ENCODE measurements at places on chromosomes 6 and 20.

DNA sequence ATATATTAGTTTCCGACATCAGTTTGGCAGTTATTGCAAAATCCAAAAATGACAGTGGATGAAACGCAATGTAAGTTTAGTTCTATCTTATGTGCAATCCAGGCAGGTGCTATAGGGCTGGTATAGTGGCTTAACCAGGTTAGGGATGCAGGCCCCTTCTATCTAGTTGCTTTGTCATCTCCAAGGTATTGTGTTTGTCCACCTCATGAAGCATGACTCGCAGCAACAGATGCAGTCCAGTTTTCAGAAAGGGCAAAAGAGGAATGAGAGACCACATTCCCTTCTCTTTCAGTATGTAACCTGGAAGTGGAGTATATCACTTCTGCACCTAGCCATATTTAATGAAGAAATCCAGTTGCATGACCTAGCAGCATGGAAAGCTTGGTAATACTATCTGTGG is 59.7 kb downstream of the PKIB start:
- no peak for DNase-seq

- no peak for DNase-seq
Measured at GRCh38 chr6:111940801-111941200, 67.5 kb upstream of the FYN start.

- DNase-seq = no peak
Measured at GRCh38 chr6:158121335-158121734, 46.7 kb downstream of the SERAC1 start.

DNA sequence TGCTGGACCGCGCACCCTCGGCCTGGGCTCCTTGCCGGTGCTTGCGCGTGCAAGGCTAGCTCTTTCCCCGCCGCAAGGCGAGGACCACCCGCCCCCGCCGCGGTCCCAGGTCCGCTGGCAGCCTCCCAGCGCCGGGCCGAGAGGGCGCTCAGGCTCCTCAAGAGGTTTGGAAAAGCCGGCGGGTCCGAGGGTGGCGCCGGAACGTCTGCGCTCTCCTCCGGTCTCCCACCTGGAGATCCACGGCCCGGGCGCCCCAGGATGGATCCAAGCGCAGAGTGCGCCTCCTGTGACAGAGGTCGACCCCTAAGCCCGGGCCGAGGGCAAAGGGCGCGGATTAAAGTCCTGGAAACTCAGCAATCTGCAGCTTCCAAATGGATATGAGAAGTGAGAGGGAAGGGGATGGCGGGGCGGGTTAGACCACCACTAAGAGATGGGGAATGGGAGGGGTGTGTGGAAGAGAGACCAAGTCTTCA is 575 bp upstream of the MICAL1 start:
- no peak for DNase-seq

DNA sequence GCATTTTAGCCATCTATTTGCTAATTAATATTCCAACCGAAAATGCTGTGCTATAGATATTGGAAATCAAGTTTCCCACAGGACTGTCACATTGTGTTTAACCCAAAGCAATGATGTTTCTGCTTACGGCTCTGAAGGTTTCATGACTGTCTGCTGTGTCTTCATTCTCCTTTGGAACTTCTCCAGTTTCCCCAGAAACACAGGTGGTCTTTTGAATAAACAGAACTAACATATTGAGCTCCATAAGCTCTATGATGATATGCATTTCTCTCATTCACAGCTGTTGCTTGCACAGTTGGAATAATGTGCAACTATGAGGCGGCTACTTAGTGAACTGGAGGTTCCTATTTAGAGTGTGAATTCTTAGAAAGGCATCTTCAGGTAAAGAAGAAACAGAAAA is 266.0 kb upstream of the ID4 start:
- DNase-seq = no peak

- no peak for DNase-seq
Measured at GRCh38 chr6:96468681-96469224, 52.9 kb upstream of the UFL1 start.
